ENCODE measurements at places on chromosomes 3 and 15.
A peak's percentile ranks its signal among the peaks of the same experiment; 100 is the strongest.

GRCh38 chr3:15974647-15975046 lies 176.9 kb upstream of the ANKRD28 start:
- peak; percentile 89 for DNase-seq

DNA sequence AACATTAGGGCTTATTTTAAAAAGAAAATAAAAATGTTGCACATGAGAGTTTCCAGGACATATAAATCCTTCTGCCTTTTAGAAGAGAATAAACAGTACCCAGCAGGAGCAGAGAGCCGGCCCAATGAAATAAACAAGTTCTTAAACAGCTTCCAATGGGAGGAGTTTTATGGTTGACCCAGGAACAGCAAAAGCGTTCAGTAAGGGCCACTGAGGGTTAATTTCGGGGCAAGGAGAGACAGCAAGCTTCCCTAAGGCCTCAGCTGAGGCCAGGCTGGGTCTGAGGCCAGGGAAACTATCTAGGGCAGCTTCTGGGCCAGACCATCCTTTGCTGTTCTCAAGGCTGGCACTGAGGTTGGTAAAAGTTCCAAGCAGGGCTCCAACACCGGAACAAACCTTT lies 3.4 kb downstream of the PDZRN3 start:
- no peak for DNase-seq

DNA sequence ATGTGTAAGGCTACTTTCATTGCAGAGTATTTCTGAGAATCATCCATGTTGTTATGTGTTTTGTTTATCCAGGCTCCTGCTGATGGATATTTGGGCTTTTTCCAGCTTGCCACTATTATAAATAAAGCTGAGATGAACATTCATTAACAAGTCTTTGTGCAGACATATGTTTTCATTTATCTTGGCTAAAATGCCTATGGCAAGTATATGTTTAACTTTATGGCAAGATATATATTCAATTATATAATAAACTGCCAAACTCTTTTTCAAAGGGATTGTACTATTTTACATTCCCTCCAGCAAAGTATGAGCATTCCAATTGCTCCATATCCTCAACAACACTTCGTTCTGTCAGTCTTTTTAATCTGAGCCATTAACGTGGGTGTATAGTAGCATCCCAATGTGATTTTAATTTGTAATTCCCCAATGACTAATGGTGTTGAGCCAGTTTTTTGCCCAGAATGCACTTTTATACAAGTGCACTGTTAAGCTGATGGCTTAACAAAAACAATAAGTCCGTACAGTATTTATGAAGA lies 452.4 kb downstream of the SHQ1 start:
- DNase-seq, result no peak

- DNase-seq, result peak; percentile 79
Measured at GRCh38 chr3:38137615-38138348, 679 bp upstream of the MYD88 start.

GRCh38 chr3:111936191-111936841 lies 42.5 kb upstream of the ABHD10 start:
- no peak for DNase-seq

- DNase-seq, result no peak
Measured at GRCh38 chr15:77097248-77097721, 26.4 kb upstream of the TSPAN3 start.

GRCh38 chr3:178586076-178586475 lies 49.8 kb downstream of the KCNMB2 start:
- no peak for DNase-seq

GRCh38 chr3:28940994-28941393 lies 339.9 kb upstream of the RBMS3 start:
- no peak for DNase-seq

DNA sequence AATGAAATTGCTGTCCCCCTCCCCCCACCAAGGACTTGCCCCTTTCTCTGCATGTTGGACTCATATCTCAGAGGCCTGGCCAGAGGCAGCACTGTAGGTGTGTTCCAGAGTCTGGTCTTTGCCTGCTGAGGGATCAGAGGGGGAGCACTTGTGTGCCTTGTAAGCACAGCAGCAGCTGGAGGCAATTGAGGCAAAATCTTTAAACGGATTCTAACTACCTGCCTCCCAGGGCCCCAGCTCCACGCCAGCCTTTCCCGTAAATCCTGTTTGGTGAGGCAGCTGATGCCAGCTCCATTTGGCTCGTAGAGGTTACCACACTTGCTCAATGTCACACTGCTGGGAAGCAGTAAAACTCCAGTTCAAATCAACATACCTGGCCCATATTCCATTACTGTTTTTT lies 2.3 kb upstream of the IDH2 start:
- DNase-seq, result no peak

- DNase-seq, result no peak
Measured at GRCh38 chr3:24259901-24260512, 234.6 kb downstream of the THRB start.

DNA sequence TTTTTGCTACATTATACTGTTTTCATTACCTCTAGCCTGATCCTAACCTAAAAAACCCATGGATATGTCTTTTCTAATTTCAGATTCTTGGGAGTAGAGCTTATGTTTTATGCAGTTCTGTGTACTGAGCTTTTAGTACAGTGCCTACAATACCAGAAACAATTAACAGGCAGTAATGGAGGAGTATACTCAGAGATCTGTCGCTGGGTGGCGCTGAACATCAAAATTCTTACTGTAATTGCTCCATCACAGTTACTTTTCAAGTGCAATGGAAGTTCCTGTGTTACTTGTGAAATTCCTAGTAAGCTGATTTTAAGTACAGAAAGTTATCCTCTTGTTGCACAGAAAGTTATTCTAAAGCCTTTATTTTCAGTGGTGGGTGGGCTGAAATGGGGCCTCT lies 66.9 kb downstream of the RNF13 start:
- peak; percentile 85 for DNase-seq

- no peak for DNase-seq
Measured at GRCh38 chr15:55267401-55268175, 22.0 kb downstream of the RAB27A start.

DNA sequence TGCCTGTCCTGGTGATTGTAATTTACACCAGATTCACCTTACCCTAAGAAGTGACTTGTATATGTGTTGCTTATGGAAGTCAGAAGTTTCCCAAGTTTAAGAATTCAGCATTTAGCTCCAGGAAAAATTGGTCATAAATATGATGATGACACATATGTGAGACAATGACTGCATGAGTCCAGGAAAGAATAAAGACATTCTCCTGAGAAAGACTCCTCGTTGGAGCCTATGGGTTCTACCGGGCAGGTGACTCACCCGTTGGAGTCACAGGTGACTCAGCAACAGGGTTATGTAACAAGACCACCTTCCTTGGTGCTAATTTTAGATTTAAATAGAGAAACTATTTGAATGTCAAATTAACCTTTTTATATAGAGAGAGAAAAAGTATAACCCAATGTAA lies 662.4 kb downstream of the FHIT start:
- no peak for DNase-seq

- DNase-seq, result no peak
Measured at GRCh38 chr3:17081520-17081919, 196.8 kb downstream of the PLCL2 start.

DNA sequence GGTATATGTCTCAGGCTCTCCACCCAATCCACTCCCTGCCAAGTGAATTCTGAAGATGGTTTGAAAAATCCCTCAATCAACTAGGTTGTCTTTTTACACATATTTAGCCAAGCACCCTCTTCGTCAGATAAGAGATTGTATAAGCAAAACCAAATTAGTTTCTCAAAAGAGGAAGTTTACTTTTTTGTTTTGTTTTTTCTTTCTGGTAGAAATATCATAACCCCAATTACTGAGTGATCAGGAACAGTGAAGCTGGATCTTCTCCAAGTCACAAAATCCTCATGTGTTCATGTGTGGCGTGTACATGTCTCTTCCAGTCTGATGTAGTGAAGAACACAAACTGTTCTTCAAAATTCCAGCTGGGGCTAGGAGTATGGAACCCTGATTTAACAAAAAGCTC lies 180.6 kb downstream of the FOXP1 start:
- DNase-seq, result no peak

- no peak for DNase-seq
Measured at GRCh38 chr15:92638291-92638708, 17.3 kb downstream of the FAM174B start.

DNA sequence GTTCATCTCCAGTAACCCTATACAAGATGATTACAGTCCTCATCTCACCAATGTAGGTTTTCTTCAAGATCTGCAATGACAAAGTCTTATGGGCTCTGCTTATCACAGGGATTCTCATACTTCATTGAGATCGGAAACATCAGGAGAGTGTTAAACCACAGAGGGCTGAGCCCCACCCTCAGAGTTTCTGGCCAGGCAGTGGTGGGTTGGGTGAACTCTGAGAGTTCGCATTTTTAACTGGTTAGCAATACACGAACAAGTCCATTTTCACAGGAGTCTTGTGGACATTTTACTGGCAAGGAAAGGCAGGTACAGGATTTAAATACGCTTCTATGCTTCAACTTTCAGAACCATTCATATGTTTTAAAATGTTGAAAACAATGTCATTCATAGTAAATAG lies 366.7 kb upstream of the ROBO2 start:
- no peak for DNase-seq

GRCh38 chr3:127425505-127426443 lies 137.9 kb upstream of the PRR20G start:
- peak; percentile 41 for DNase-seq

DNA sequence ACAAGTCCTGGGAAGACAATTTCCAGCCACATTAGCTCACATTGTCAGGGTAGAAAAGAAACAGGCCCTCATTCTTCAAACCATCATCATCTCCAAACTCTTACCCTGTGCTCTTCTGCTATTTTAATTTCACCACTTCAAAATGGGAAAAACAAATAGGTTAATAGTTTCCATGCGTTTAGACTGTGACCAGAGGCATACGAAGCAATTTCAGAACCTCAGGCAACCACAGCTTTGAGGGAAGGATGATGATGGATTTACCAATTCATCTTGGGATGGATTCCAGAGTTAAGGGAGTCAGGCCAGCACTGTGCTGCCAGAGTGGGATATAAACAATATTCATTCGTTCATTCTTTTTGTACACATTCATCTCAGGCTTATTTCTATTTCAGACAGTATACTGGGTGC lies 307.8 kb upstream of the TPRG1 start:
- no peak for DNase-seq

GRCh38 chr3:57120451-57121174 lies 44.5 kb downstream of the IL17RD start:
- no peak for DNase-seq

DNA sequence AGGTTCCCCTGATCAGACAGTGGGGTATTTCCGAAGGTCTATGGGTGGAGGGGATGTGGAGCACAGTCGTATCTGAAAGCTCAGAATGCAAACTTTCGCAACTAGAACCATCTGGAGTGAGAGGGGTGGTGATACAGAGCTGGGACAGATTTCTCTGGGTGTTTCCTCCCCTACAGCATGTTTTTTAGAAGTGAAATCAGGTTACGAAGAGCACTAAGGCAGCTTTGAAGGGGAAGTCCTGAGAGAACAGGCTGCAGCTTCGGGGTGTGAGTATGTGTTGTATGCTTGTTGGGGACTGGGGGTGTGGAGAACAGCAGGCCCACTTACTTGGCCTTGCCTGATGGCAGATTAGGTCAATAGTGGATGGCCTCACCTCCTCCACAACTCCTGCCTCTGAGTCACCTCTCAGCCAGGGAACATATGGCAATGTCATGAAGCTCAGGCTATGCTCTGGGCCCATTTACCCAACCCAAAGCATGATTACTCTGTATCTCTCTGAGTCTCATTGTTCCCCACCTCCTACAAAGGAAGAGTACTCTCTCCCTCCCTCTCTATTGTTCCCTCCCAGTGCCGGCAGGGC lies 107.2 kb upstream of the RASGRP1 start:
- no peak for DNase-seq

GRCh38 chr3:23052620-23053019 lies 150.5 kb upstream of the UBE2E2 start:
- peak; percentile 80 for DNase-seq

DNA sequence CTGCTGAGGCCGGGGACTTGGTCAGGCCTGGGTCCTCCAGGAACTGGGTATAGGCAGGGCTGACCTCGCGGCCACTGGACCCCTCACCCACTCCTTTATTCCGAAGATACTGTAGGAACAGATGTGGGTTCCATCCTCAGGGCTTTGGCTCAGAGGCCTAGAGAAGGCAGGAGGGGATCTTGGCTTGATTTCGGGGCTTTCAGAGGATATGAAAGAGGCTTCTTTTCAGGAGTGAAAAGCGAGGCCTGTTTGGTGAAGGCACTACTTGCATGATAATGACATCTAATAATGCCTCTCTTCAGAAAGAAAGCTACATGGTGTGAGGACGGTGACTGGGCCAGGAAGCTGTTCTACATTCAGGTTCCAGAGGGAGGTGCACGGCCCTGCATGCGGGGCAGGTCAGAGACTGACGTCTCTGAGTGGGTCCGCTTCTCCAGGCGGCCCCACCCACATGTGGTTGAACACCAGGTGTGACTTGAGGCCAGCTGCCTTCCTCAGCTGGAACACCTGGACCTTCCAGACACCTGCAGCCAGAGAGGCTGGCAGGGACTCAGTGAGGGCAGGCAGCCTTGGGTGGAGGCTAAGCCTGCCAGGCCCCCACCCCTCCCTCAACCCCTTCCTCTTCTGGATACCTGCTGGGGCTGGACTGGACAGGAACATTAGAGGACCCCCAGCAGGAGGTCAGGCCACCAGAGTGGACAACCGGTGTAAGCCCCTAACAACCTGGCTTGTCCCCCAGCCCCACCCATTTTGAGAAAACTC lies 31.1 kb upstream of the HHATL start:
- peak; percentile 58 for DNase-seq

- no peak for DNase-seq
Measured at GRCh38 chr15:67968564-67968963, 85.6 kb upstream of the PIAS1 start.

- no peak for DNase-seq
Measured at GRCh38 chr15:60358935-60359682, 38.7 kb downstream of the ANXA2 start.

- DNase-seq, result no peak
Measured at GRCh38 chr3:11288786-11289637, 16.8 kb downstream of the ATG7 start.

- no peak for DNase-seq
Measured at GRCh38 chr15:76360416-76360815, 23.8 kb downstream of the ISL2 start.

DNA sequence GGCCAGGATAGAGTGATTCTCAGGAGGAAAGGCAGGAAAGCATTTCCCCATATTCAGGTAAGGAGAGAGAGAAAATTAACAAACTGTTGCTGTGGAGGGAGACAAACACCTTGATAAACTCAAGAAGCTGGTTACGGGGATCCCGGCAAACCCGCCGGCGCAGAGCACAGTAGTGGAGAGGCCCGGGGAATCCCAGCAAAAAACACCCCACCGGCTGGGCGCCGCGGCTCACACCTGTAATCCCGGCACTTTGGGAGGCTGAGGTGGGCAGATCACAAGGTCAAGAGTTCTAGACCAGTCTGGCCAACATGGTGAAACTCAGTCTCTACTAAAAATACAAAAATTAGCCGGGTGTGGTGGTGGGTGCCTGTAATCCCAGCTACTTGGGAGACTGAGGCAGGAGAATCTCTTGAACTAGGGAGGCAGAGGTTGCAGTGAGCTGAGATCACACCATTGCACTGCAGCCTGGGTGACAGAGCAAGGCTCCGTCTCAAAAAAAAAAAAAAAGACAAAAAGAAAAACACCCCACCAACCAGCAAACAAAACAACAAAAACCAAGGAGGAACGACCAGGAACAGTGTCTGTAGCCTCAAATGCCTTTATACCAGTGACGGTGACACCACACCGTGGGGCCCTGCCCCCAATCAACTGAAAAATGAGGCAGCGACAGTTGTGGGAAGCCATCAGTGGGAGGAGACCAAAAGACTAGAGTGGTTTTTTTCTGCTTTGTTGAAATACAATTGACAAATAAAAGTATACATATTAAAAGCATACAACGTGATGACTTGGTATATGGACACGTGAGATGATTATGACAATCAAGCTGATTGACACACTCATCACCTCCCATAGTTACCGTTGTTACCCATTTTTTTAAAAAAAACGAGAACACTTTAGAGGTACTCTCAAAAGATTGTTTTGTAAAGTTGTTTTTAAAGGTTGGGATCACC lies 40.2 kb upstream of the IDH2 start:
- no peak for DNase-seq
